ENCODE measurements at places on chromosomes 3 and 15.

DNA sequence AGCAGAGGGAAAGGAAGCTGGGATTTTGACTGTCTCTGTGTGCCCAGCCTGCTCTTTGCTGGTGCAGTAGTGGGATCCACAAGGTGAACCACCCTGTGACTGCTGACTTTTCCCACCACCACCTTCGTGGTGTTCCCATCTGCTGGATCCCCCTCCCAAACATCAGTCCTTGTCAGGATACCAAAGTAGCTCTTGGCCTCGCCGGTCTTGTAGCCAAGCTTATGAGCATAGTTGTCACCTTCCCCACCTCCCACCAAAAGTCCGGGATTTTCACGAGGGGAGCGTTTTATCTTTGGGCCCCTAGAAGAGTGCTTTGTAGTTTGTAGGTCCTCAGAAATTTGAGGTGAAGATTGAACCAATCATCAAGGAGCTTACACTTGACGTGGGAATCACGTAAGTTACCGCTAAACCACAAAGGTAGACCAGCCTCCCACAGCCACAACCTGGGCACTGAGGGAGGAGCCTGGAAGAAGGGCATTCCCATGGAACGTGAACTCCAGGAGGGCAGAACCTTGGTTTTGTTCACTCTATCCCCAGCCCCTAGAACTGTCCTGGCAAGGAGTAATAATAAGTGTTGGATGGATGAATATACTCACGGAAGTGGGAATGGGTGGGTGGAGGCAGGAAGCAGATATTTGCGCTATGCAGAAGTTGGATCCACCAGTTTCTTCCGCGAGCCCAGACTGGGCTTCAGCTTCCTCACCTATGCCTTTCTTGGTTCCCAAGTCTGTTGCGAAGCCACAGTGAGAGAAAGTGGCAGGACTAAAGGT lies 814 bp upstream of the TEX264 start:
- no peak for DNase-seq

GRCh38 chr3:171420667-171421066 lies 39.5 kb downstream of the TNIK start:
- DNase-seq, result no peak

GRCh38 chr3:177889161-177889560 lies 647.1 kb upstream of the KCNMB2 start:
- DNase-seq, result no peak

DNA sequence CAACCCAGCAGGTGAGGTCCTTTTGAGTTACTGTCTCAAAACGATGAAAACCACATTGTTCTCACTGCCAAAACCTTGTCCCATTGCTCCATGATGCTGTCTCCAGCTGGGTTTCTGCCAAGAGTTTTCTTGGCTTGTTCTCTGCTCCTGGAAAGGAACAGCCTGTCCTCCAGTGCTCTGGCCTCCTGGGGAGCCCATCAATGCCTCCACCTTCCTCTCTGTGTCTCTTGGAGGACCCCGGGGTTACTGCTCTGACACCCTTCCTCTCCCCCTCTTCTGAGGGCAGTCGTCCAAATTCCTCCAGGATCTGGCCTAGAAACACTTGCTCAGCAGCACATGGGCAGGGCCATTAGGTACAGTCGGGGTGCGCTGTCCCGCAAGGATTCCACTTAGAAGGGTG lies 63.9 kb upstream of the RGMA start:
- no peak for DNase-seq

- DNase-seq, result no peak
These were observed 30.7 kb downstream of the FMN1 start for GRCh38 chr15:33163816-33164215.

- DNase-seq, result no peak
These were observed 139.6 kb downstream of the TMCO5A start for GRCh38 chr15:38074029-38074428.

GRCh38 chr15:58987036-58987435 lies 427 bp upstream of the RNF111 start:
- no peak for DNase-seq

DNA sequence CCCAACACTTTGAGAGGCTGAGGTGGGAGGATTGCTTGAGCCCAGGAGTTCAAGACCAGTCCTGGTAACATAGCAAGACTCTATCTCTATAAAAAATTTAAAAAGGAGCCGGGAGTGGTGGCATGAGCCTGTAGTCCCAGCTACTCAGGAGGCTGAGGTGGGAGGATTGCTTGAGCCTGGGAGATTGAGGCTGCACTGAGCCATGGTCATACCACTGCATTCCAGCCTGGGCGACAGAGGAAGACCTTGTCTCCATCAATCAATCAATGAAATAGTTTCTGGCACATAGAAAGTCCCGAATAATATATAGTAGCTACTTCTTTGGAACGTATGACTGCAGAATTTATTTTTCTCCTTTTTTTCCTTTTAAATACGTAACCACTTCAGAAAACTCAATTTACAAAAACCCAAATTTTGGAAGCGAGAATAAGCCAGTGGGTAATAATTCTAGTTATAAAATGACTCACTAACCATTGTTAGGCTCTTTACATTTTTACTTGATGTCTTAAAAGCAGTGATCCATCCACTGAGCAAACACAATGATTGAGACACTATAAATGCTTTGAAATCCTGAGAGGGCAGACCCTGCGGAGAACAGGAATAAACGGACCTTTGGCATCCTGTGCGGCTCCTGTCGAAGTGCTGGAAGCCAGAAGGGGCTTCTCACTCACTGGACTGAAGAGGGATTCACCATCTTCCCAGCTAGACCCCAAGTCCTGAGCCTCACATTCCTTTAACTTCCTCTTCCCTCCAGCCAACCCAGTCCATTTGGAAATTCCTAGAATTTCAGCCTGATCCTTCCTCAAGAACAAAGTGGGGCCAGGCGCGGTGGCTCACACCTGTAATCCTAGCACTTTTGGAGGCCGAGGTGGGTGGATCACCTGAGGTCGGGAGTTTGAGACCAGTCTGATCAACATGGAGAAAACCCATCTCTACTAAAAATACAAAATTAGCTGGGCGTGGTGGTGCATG lies 68.4 kb upstream of the MFGE8 start:
- DNase-seq, result no peak

DNA sequence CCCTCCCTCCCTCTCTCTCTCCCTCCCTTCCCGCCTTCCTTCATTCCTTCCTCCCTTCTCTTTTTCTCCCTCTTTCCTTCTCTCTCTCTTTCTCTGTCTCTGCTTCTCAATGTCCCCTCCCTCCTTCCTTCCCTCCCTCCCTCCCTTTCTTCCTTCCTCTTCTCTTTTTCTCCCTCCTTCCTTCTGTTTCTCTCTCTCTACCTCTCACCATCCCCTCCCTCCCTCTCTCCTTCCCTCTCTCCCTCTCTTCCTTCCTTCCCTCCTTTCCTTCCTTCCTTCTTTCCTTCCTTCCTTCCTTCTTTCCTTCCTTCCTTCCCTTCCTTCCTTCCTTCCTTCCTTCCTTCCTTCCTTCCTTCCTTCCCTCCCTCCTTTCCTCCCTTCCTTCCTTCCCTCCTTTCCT lies 504.6 kb downstream of the EPHA3 start:
- no peak for DNase-seq

DNA sequence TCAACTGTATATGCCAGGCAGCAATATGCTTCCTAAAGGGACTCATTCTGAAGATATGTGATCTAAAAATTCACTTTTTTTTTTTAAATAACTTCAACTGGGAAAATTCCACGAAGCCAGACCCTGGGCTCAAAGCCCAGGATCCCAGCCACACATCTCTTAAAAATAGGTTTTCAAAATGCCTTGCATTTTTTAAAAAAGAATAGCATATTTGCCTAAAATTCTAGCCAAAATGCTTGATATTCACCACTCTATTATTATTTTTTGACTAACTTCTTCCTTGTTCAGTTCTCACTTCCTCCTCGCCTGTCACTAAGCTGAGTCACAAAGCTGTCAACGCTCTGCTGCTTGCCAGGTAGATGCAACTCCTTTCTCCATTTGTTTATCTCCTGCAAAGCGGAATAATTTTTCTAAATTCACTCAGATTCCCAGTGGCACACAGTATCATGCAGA lies 28.0 kb upstream of the VGLL4 start:
- no peak for DNase-seq

GRCh38 chr3:54488297-54488696 lies 365.9 kb downstream of the CACNA2D3 start:
- no peak for DNase-seq

GRCh38 chr3:195544634-195545033 lies 1.5 kb upstream of the PPP1R2 start:
- DNase-seq, result no peak

GRCh38 chr15:58240191-58240932 lies 102.2 kb downstream of the AQP9 start:
- no peak for DNase-seq

- no peak for DNase-seq
These were observed 51.2 kb downstream of the SETD5 start for GRCh38 chr3:9448643-9449042.

GRCh38 chr3:52805270-52806039 lies 10.9 kb downstream of the ITIH3 start:
- no peak for DNase-seq

GRCh38 chr15:76401285-76401684 lies 64.7 kb downstream of the ISL2 start:
- no peak for DNase-seq

DNA sequence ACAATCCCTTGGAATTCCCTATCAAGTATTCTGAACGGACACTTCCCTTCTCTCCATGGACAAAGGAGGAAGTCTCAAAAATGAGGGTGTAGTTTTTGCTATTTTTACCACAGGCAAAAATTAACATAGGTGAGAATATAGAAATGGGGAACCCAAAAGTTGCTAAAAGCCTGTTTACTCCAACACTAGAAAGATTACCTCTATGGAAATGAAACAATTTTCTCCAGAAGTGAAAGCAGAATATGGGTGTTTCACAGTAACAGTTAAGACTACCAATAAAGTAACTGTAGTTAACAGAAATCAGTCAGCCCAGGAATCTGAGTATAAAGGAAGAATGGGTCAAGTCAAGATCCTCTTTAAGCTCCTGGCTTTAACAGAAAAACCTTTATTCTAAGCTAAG lies 9.3 kb downstream of the TRA2B start:
- no peak for DNase-seq

Measured in NCI-H2081 treated with DMSO at 0.1 percent for 48 hours (cell line).